ENCODE measurements at places on chromosomes 3 and 15.

GRCh38 chr15:98905963-98906711, 101.5 kb downstream of the PGPEP1L start:
- no peak for DNase-seq

DNA sequence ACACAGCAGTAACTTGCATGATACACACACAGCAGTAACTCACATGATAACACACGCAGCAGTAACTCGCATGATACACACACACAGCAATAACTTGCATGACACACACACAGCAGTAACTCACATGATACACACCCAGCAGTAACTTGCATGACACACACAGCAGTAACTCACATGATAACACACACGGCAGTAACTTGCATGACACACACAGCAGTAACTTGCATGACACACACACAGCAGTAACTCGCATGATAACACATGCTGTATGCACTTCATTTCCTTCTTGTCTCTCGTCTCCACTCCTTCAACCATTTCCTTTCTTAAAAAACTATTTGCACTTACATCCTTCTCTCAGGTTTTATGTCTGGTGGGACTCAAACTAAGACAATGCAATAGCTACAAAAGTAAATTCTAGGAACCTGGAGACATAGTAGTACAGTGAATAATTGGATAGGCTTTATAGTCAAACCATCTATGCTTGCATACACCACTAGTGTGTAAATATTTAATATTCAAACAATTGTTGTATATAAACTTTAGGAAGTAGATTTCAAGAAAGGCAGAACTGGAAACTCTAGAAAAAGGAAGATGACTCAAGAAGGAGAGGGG, 130.8 kb downstream of the UACA start:
- no peak for DNase-seq

- DNase-seq: no peak
Observed at GRCh38 chr15:35505809-35506208, 40.2 kb downstream of the DPH6 start.

DNA sequence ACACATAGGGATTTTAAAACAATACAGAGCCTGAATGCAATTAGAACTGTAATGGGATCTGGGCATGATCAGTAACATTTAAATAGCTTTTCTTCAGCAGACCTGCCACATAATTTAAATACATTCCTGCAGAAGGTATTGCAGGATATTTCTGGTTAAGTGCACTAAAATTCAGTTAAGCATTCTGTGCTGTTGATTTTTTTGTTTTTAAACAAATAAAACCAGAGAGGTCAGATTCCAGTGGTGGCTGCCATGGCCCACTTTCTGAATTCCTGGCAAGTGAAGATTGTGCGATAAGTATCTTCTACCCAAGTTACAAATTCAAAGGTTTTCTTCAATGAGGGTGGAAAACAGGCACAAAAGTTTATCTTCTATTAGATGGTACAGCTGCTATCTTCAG, 98.7 kb downstream of the RAP2B start:
- DNase-seq: no peak

DNA sequence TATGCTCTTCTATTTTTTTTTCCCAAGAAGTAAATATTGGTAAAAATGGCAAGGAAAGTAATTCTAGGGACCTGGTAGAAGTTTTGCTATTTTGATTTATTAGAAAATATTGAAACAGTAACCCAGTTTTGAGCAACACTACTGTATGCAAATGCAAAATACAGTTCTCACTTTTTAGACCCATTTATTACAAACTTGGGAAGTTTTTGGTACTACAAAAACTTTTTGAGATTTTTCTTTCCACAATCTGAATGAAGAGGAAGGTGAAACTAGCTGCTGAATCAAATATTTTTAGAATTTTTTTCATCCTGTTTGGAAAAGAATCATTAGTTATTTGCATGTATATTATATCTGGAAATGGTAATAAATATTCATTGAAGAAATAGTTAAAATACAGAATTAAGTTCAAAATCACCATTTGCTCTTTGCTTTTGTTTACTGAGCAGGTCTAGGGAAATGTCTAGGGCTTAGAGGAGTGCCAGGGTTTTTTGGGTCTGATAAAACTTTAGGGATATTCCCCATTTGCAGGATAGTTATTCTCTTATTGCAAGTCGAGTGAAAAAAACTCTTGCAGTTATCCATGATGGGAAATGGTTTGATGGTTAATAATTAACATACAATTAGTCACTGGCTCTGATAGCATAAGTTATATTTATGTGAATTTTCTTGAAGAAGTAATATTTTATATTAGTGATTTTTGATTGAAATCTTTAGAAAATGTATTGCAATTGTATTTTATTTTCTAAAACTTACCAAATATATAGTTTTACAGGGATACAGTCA, 47.0 kb downstream of the TCF12 start:
- no peak for DNase-seq

DNA sequence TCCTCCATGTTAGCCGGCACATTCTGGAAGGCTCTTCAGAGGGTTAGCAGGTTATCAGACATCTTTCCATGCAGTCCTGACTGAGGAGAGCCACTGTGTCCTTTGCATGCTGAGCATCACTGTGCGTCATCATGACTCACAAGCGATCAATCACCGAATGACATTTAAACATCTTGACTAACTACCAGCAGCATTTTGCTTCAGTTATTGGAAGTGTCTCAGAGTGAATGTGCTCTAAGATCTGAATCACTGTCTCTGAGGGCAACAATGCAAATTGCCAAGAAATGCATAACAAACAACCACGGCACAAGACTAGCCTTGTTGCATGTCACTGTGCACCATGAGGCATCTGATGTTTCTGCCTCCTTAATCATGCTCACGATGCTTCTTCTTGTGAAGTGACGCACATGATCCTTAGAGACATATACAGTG, 18.3 kb upstream of the ATP8B4 start:
- DNase-seq: no peak

- DNase-seq: no peak
Observed at GRCh38 chr3:46898321-46899150, 21.0 kb downstream of the PTH1R start.

- DNase-seq: no peak
Observed at GRCh38 chr15:60993008-60993407, 236.1 kb downstream of the RORA start.

DNA sequence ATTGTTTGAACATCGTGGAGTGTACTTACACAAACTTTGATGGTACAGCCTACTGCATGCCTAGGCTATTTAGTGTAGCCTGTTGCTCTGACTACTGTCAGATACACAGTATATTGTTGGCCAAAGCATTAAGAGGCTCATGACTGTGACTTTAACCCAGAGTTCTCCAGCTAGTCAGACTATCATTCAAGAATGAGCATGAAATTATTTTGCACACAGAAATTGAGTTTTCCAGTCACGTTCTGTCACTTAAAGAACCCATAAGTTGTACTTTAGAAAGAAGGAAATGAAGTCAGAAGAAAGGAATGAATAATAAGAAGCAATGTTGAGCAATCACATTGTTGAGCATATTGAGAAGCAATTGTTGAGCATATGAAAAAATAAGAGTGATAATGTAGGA, 37.6 kb upstream of the SLC22A13 start:
- DNase-seq: no peak

- DNase-seq: no peak
Observed at GRCh38 chr3:111517801-111518200, 24.2 kb upstream of the CD96 start.

GRCh38 chr3:151346292-151346691, 16.9 kb upstream of the P2RY13 start:
- no peak for DNase-seq

DNA sequence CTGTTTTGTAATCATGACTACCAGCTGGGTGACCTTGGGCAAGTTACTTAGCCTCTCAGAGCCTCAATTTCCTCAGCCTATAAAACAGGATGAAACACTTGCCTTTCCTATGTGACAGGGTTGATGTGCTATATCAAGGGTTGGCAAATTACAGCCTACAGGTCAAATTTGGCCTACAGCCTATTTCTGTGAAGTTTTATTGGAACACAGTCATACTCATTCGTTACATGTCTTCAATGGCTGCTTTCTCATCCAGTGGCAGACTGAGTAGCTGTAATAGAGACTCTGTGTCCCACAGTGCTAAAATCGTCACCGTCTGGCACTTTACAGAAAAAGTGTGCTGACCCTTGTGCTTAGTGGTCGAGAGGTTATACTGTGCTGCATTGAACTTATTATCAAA, 16.6 kb downstream of the ABHD6 start:
- no peak for DNase-seq

DNA sequence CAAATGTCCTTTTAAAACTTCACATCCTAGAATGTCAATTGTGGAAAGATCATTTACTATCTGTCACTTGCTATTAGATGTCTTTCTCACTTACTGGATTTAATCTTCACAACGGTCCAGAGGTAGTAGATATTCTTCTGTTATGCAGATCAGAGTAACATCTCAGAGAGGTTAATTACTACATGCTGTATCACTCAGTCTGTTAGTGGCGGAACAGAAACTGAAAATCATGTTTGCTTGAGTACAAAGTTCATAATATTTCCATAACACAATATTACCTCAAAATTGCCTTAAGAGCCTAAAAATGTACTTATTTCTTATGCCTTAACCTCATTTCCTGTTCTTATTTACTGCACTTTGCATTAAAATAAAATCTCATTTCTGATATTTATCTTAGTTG, 28.6 kb upstream of the GPR149 start:
- no peak for DNase-seq

DNA sequence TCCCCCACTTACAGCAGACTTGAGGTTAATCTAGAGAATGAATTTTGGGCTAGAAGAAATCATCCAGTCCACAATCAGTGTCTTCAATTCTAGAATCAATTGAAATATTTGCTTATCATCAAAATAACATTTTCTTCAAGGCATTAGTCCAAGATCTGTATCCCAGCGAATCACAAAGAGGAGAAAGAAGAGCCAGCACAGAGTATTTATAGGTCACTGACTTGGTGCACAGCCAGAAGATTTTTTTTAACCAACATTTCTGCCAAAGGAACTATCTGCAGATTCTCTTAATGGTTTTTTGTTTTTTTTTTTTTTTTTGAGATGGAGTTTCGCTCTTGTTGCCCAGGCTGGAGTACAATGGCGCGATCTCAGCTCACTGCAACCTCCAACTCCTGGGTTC, 178.2 kb downstream of the TNIK start:
- no peak for DNase-seq

- DNase-seq: no peak
Observed at GRCh38 chr15:74795966-74796625, 14.2 kb downstream of the CSK start.

All from anterior cingulate cortex (tissue), 58 donors.